ENCODE measurements at places on chromosomes 3 and 15.
A peak's percentile ranks its signal among the peaks of the same experiment; 100 is the strongest.

DNA sequence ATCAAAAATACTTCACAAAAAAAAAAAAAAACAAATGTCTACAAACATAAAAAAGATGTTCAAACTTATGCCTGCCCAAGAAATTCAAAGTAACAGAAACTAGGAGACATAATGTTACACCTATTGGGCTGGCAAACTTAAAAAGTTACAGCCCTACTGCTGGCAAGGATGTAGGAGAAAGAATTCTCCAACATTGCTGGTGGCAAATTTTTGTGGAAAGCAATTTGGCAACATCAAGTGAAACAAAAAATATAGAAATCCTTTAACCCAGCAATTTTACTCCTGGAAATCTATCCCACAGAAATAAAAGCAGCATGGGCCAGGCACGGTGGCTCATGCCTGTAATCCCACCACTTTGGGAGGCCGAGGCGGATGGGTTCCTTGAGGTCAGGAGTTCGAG is 73.2 kb downstream of the STAG1 start:
- no peak for DNase-seq

- no peak for DNase-seq
These were observed 279.3 kb upstream of the CTNNB1 start for GRCh38 chr3:40920041-40920440.

DNA sequence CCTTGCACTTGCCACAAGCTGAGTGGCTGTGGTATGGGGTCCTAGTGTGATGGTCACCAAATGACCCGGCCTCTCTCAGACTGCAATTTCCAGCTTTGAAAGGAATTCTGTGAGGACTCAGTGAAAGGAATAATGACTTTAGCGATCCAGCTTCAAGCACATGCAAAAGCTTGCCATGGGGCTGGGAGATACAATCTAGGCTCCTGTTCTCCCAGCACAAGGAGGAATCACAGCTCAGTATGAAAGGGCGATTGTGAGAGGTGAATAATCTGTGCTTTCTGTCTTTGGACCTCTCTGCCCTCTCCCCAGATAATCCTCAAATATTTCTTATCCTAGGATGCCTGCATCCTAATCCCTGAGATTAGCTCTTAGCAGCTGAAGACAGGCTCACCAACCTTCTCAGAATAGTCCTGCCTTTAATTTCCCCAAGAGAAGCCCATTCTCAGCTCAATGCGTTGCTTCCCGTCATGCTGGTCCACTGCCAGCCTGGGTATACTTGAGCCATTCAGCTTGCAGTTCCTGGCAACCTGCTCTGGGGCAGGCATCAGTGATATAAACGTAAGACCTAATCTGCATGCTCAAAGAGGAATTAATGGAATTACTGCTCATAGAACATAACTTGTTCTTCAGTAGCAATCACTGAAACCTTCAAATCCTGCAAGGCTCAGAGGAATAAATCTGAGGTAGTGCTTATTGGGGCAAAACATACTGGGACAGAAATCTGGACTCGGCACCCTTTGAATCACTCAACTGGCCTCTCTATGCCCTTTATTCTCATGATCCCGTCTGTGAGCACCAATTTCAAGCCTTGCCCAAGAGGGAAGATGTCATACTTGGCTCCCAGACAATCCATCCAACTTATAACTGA is 15.1 kb downstream of the TLNRD1 start:
- no peak for DNase-seq

- no peak for DNase-seq
These were observed 123.1 kb upstream of the STRIT1 start for GRCh38 chr3:155416500-155417118.

GRCh38 chr15:62904041-62904910 is 138.3 kb upstream of the TPM1 start:
- DNase-seq, result no peak

DNA sequence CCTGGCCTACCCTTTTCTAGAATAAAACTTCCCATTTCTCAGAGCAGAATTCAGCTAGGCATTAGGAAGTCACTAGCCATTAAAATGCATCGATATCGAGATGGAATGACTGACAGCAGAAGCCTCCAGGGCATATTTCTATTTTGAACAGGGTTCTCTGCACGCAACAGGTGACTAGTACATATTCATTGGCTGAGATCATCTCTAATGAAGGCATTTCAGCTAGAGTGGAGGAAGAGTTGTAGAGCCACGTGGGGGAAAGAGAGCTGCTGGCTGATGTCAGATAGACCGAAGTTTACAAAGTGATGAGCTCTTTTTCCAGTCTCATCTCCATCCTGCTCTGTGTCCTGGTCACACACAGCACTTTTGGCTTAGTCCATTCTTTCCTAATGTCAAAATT is 7.5 kb downstream of the TMEM40 start:
- no peak for DNase-seq

DNA sequence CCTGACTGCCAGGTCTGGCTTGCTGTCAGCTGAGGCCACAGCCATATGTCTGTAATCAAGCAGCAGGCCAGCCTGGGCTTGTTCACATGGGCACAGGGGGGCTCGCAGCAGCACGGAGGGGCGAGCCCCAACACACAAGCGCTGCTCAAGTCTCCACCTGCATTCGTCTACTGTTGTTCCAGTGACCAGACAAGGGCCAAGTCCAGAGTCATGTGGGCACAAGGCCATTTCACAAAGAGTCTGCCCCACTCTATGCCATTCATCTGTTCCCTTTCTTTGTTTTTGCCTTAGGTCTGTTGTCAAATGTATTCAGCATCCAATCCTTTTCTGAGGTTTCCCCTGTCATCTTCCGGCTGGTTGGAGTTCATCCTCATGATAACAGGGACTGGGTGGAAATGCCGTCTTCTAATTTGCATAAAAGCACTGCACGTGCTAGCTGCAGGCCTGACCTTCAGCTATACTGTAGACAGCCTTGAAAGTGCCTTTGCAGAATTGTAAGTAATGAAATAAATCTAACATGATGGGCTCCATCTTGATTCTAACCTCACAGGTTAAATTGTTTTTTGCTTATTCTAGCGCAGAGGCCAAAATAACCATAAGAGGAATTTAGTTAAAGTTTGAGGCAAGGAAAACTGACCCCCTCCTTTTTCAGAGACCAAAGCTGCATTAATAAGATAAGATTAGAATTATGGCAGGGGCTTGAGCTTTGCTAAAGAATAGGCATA is 28.6 kb upstream of the KBTBD12 start:
- DNase-seq, result no peak

DNA sequence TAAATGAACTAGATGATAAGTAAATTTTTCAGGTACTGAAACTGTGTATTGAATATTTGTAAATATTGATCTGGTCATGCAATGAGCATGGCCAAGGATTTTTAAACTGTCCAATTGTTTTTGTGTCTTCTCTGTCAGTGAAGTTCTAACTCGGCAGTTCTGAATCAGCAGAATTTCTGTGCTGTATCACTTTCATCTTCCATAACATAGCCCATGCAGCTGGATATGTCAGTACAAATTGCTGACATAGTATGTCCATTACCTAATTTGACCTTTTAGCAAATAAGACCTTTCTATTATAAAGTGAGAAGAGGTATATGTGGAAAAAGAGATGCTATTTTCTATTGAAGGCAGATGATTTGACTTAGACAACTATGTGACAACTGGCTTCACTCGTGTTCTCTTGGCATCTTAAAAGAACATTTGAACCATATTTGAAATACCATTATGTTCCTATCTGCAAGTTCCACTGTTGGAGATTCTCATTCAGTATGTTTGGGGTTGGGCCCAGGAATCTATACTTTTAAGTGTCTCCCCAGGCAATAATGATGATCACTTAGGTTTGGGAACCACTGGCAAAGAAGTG is 90.4 kb downstream of the CMSS1 start:
- no peak for DNase-seq

- no peak for DNase-seq
These were observed 55.3 kb downstream of the GTF2E1 start for GRCh38 chr3:120797857-120798256.

DNA sequence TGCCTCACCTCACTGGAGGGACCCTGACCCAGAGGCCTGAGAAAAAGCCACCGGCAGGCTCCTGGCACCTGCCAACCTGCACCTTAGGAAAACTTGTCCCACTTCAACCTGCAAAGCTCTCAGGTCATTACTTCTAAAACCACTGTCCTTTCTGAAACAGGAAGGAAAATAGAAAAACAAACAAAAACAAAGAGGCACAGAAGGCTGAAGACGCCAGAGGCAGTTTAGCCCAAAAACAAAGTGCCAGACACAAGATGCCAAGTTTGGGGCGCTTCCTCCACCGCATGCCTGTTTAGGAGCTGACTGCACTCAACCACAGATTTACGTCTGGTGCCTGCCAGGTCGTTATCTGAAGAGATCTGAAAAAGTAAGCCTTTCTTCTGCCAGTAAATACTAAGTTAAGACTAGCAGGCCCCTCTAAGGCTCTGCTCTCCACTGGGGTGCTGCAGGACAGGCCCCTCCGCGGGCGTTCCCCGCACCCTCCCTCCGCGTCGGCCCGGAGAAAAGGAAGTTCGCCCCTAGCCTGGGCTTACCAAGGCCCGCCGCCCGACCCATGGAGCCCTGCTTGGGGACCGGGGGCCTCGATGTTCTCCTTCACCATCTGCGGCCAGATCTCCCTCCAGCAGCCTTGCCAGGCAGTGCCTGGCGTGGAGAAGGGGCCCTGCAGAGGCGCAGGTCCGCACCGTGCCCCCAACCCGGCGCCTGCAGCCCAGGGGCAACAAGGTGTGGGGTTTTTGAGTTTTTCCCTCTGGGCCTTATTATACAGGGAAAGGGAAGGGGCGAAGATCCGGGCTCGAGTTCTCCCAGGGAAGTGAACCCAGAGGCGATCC is 1.3 kb downstream of the GOLGA8A start:
- DNase-seq, result peak; percentile 14

DNA sequence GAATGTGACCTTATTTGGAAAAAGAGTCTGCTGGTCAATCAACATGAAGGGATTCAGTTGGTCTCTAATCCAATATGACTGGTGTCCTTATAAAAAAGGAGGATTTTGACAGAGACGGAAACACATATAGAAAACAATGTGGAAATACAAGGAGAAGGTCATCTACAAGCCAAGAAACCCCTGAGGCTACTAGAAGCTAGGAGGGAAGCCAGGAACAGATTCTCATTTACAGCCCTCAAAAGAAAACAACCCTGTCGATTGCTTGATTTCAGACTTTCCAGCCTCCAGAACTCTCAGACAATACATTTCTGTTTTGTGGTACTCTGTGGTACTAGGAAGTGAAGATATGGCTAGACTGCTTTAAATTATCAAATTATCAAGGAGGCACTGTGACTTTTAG is 162.9 kb upstream of the IGF1R start:
- no peak for DNase-seq

DNA sequence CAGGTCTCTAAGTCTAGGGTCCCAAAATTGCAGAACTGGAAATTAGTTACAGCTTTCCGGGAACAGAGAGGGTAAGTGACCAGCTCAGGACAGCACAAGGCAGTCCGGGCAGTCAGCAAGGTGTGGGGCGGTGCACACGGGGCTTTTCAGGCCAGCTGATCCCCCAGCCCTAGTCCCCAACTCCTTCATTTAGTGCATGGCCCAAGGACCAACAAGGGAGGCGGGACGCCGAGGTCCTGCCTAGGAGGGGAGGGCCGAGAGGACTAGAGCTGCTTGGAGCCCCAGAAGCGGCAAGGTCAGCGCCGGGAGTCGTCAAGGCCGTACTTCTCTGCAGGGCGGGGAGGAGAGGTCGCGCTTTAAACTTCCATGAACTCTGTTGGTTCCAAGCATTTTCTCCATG is 2.0 kb upstream of the PDE8A start:
- DNase-seq, result no peak

- peak; percentile 70 for DNase-seq
These were observed 37.7 kb downstream of the TM4SF4 start for GRCh38 chr3:149512073-149512782.

DNA sequence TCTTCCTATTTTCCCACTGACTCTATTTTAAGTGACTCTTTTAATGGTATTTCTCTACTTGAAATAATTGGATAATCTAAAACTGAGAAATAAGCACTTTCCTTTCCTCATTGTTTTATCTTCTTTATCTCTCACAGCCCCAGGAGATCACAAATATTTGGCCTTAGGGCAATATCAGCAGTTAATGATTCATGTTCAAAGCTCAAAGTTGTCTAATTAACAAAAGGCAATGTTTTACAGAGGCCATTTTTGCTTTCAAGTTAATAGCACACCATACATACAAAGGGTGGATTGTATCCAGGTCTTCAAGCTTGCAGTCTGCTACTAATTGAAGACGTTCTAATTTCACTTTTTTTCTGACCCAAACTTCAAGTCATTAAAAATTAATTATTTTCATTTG is 120.1 kb downstream of the LRRN1 start:
- DNase-seq, result no peak

- no peak for DNase-seq
These were observed 151.4 kb downstream of the FBLN2 start for GRCh38 chr3:13700362-13700761.

DNA sequence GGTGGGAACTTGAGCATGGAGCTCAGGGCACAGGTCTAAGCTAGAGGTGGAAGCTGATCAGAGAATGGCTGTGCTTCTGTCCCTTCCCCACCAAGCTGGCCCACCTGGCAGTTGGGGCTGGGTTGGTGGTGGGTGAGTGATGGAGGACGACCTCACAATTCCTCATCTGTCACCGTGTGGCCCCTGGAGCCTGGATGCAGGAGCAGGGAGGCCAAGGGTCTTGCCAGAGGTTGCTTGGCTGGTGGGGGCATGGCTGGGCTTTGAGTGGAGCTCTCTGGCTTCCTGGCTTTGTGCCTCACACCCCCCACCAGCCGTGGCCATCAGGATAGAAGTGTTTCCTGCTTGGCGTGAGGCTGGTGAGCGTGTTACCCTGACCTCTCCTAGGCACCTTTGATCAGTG is 36.0 kb downstream of the FBLN2 start:
- DNase-seq, result no peak

DNA sequence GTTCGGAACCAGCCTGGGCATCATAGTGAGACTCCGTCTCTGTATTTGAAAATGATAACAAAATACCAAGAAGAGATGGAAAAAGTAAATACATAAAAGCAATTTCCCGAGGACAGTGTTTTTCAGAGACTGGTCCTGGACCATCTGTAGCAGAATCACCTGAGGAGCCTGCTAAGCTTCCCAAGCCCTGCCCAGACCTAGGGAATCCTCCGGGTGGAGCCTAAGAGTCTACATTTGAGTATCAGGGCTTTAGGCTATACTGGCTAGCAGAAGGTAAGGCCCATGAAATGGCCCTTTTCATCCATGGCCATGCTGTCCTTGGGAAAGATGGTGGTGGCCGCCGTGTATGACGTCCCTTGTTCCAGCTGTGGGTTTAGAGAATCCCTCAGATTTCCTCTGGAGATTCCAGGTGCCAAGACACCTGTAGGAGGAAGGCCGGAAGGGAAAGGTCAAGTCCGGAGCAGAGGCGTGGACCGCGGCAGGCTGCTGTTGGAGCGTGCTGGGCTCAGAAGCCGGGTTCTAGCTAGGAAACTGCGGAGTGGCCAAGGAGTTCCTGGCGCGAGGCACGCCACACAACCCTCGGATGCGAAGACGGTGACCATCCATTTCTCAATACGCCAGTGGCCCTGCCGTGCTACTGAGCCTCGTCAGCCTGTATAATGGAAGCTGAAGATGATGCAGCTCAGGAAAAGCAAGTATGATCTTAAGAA is 50.9 kb downstream of the TMEM44 start:
- DNase-seq, result no peak

GRCh38 chr3:32307591-32307990 is 69.1 kb downstream of the CMTM8 start:
- no peak for DNase-seq

All from GM10248 (cell line).